GM04503 (cell line): ENCODE measurements at places on chromosomes 12 and 14.

- DNase-seq: peak; percentile 94
Measured at GRCh38 chr12:102539651-102540553, 59.5 kb upstream of the IGF1 start.

- no peak for DNase-seq
Measured at GRCh38 chr14:31395572-31396205, 24.7 kb downstream of the HEATR5A start.

GRCh38 chr14:29868000-29868399 is 59.6 kb downstream of the PRKD1 start:
- no peak for DNase-seq

- peak; percentile 81 for DNase-seq
Measured at GRCh38 chr14:71021347-71022011, 114.2 kb downstream of the PCNX1 start.

DNA sequence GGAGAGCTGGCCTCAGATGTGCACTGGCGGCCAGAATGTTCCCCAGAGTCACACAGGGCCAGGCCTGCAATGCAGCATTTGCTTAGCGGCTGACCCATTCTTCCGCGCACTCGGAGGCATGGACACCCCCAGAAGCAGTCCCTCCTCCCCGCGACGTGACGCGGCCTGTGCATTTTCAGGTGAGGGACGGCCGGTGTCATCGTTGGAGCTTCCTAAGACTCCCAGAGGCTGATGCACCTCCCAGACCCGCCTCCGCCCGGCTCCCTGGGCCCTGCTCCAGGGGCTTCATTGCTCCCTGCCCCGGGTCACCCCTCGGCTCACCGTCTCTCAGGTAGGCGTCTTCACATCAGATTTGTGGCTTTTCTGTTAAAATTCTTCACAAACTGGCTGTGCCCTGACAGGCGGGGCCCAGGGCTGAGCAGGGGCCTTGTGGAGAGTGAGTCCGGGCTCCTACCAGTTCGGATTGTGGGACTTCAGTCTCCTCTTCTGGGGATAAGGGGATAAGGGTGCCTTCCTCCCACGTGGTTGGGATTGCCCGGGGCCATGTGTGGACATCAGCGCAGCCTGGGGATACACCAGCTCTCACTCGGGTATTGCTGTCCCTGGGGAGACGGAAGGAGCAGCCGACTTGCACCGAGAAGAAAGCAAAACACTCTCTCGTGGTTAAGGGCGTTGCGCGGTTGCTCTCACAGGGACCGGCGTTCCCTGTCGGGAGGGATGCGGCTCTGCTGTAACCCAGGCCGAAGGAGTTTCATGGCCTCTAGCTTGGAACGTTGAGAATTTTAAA is 249.1 kb downstream of the ADGRD1 start:
- DNase-seq: no peak

- peak; percentile 14 for DNase-seq
Measured at GRCh38 chr12:3704512-3705353, 48.2 kb downstream of the CRACR2A start.

DNA sequence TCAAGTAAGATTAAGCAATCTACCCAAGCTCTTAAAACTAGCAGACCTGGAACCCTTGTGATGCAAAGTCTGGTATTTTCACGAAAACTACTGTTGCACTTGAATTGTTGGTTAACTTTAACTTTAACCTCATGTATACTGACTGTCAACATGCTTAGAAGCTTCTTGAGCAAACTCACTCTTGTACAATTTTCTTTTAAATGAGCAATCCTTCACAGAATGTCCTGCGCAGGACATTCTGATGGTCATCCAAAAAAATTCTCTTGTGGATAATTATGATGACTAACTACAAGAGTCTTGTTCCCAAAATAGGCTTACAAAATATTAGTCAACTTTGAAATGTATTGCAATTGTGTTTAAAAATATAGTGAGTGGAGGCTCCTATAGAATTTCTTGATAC is 54.0 kb upstream of the PDE3A start:
- DNase-seq: no peak

DNA sequence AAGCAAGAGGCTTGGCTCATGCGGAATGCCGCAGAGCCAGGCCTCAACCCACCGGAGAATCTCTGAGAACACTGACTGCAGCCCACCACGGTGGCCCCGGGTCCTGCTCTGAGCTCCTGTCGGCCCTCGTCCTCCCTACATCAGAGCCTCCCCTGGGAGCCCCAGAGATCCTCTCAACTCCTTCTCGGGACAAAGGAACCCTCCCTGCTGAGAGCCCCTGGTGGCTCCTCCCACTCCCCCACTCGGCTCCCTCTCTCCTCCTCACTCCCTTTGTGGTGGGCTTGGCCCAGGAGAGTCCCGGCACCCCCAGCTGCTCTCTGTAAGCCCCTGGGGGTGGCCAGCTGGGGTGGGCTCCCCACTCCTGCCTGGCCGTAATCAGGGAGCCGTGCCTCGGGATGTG is 11.1 kb upstream of the INF2 start:
- DNase-seq: no peak

DNA sequence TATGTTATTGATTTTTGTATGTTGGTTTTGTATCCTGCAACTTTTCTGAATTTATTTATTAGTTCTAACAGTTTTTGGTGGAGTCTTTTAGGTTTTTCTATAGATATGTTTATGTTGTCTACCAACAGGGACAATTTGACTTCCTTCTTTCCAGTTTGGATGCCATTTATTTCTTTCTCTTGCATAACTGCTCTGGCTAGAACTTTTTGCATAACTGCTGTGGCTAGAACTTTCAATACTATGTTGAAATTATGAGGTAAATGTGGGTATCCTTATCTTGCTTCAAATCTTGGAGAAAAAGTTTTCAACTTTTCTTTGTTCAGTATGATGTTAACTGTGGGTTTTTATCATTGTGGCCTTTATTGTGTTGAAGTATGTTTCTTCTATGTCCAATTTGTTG is 39.9 kb upstream of the PLBD1 start:
- DNase-seq: no peak

DNA sequence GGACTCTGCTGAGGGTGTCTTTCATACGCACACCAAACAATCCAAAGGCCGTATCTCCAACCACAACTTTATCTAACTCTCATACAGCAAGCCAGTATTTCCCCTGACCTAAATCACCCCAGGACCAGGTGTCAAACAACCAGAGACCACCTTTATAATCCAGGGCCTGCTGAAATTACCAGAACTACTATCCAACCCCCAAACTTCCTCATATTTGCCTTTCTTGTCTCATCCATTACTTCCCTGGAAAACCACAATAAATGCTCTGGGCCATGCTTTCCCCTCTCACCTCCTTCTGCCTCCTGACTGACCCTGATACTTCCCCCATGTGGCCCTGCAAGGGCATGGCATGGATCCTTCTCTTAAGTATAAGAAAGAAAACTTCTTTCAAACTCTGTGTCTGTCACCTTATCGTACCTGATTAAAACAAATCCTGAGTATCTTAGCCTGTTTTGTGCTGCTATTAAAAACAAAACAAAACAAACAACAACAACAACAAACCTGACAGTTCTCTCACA is 44.7 kb upstream of the CRACR2A start:
- DNase-seq: no peak

GRCh38 chr12:77113971-77114370 is 48.6 kb upstream of the E2F7 start:
- no peak for DNase-seq

DNA sequence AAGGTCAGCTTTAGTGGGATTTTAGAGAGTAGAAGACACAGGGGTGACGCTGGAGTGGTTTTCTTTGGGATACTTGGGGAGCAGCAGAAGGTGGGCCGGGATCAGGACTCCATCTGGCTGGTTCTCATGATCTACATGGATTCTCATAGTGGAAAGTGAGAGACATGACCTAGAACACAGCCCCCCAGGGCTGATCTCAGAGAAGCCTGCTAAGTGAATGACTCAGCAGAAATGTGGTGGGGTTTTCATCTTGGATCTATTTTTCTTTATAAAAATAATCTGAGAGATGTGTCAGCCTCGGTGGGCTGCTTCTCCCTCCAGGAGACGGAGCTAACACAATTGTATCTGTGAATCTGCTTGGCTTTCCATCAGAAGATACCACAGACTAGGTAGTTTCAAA is 484.4 kb downstream of the TMEM121 start:
- DNase-seq: no peak

GRCh38 chr12:114404926-114405518 is 922 bp downstream of the TBX5 start:
- DNase-seq: no peak

DNA sequence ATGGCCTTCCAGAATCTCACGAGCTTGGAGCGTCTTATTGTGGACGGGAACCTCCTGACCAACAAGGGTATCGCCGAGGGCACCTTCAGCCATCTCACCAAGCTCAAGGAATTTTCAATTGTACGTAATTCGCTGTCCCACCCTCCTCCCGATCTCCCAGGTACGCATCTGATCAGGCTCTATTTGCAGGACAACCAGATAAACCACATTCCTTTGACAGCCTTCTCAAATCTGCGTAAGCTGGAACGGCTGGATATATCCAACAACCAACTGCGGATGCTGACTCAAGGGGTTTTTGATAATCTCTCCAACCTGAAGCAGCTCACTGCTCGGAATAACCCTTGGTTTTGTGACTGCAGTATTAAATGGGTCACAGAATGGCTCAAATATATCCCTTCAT is 92.2 kb downstream of the FLRT2 start:
- DNase-seq: no peak

- DNase-seq: no peak
Measured at GRCh38 chr12:131381716-131382430, 329.0 kb upstream of the SFSWAP start.

- no peak for DNase-seq
Measured at GRCh38 chr14:88698651-88699050, 94.1 kb downstream of the EML5 start.

DNA sequence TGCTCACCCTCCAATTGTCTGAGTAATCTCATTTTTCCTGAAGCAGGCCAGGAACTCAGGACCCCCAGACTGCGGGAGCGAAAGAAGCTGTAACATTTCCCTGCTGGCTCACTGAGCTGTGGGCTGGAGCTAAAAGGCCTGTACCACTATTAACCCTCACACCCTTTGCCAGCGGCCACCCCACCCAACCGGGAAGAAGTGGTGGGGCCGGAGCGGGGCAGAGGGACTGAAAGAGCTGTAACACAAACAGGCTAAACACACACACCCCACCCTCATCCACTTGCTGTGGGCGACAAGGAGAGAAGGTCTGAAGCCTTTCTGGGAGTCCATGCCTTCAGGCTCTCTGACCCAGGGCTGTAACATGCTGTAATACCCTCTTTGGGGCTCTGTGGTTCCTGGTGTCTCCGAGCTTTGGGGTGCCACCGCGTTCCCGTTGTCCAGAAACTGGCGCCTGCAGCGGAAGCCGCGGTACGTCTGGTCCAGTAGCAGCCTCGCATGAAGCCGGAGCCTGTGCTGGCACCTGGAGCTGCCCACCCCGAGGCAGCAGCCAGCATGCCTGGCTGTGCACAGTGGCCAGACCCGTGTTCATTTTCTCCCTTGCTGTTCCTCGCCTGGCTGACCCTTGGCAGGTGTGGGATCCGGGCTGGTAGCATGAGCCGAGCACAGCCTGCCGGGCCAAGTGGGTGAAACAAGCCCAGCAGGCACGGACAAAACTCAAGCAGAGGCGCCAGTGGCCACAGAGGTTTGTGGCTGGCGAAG is 345.5 kb upstream of the MGAT4C start:
- no peak for DNase-seq
